Activated naive CD8-positive, alpha-beta T cell treated with anti-CD3 and anti-CD28 coated beads, Interleukin-2, amount 50 U/mL, for 16 hours (primary cell): ENCODE measurements at places on chromosomes 13 and 19.
A peak's percentile ranks its signal among the peaks of the same experiment; 100 is the strongest.

DNA sequence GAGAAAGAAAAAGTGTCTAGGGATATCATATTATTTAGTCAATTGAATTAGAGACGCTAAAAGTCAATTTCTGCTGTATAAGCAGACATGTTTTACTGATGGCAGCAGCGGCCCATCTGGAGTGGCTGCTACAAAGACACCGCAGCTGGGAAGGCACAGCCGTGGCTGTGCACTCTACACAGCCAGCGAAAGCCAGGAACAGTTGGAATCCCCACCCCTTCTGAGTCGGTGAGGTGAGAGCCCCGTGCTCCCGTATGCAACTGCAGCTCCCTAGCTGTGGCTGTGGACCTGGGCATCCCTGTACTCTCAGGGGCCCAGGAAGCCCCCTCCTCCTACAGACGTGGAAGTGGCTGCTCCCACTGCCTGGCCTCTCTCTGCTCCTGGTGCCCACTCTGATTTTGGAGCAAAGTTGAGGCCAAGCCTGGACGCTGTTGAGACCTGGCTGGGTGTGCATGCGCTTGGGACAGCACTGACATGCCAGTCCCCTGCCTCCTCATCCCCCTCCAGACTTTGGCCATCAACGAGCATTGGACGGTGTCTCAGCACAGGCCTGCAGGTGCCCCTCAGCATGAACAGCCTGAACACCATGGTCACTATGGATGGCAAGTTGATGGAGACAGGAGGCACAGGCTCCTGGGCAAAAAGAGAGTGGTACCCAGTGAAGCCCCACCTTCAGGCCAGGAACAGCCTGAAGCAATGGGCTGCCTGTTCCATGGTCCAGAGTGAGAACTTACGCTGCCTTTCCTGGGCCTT is 944.0 kb upstream of the MIR17HG start:
- no peak for DNase-seq

GRCh38 chr13:59360108-59360507 is 803.6 kb downstream of the DIAPH3 start:
- DNase-seq: no peak

- no peak for DNase-seq
These were observed 207.8 kb downstream of the FOXO1 start for GRCh38 chr13:40458720-40458990.

DNA sequence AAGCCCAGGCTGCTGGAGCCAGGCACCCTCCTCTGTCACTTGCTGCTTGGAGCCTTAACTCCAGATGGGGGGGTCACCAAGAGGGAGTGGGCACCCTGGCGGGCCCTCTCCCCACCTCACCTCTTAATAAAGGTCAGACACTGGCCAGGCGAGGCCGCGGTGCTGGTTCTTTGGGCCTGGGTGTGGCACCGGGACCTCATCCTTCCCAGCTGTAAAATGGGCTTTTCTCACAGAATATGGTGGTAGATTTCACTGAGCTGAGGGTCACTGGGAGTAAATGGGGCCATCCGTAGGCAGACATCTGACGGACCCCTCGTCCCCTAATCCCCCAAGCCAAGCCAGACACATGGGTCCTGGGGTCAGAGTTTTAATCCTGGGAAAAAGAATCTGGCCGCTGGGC is 14.9 kb downstream of the STAP2 start:
- no peak for DNase-seq

GRCh38 chr13:31361673-31362072 is 161.9 kb downstream of the B3GLCT start:
- no peak for DNase-seq

DNA sequence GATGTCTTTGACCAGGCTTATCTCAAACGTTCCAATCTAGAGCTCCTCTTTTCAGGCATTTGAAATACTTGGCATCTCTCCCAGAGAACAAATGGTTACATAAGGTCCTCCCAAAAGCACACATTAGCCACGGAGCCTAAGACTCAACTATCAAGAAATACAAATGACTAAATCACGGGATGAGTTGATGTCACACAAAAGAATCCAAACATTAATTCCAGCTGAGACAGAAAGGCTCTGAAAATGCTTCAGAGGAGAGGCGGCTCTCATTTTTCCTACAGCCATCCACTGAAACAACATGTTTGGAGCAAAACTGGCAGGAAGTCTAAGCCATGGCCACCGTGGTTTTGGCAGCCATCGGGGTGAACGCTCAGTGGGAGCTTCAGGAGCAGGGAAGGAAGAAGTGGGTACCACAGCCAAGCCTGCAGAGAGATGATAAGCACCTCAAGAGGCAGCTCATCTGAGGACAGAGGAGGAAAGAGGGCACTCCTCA is 122.5 kb downstream of the STK24 start:
- DNase-seq: no peak

GRCh38 chr13:109160887-109161669 is 531.7 kb downstream of the MYO16 start:
- no peak for DNase-seq

- no peak for DNase-seq
These were observed 126.0 kb downstream of the FOXO1 start for GRCh38 chr13:40540328-40541044.

GRCh38 chr13:28137596-28137995 is 749 bp upstream of the PAN3 start:
- DNase-seq: no peak

DNA sequence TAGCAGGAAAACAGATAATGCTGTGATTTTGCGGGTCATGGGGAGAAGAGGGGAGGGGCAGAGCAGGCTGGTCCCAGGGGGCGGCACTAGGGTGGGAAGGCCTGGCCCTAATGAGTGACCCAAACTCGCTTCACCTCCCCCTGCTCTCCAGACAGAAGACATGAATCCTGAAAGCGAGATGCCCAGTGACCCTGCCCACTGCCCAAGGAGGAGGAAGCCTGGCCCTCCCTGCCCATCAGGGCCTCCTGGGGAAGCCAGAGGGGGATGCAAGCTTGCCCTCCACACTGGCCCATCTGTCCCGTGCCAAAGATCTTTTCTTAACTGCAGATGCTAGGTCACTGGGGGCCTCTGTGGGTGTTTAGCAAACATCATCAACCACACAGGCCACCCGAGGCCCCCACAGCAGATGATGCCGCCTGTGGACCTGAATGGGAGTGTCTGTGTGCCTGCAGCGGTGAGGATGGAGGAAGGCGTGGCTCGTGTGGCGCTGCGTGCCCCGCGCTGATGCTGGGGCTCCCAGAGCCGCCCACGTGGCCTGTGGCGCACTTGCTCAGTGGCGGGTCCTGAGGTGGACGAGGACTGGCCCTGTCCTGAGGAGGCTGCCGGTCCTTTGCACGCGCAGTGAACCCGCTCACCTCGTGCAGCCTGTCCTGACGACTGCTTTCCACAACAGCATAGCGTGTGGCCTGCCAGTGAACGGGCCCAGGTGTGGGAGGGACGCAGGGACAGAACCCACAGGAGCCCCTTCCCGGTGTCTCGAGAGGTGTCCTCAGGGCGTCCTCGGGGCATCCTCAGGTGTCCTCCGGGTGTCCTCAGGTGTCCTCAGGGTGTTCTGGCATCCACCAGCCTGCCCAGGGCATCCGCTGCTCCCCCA is 80.5 kb upstream of the MCF2L start:
- DNase-seq: no peak

DNA sequence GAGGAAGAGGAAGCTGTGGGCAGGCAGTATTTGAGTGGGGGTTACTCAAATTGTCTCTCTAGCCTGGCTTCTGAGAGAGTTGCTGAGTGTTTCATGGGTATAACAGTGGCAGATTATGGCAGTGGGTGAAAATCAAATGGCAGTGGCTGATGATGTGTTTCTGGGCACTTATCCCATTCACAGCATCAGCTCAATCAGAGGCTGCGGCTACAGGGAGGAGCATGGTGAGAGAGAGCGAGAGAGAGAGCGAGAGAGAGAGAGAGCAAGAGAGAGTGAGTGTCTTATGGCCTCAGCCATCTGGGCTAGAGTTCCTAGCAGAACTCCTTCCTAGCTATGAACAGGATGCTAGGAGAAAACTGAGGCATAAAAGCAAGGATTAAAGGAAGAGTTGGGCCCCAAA is 178.9 kb downstream of the OLFM4 start:
- no peak for DNase-seq

GRCh38 chr19:31160336-31160926 is 188.8 kb downstream of the TSHZ3 start:
- no peak for DNase-seq

DNA sequence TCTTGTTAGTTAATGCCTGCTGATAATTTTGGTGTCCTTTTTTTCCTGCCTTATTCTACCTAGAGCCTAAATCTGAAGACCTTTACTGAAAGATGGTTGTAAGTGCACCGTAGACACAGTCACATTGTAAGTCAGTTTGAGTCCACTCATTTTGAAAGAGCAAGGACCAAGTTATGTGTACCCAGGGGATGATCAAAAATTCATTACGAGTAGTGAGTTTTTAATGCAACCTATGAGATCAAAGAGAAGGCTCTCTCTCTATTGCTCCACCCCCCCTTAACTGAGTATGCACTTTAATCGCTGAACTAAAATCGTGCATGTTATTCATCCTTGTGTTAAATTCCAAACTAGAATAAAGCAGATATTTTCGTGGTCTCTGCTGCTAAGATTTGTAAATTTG is 1.8 kb downstream of the RAP2A start:
- no peak for DNase-seq

DNA sequence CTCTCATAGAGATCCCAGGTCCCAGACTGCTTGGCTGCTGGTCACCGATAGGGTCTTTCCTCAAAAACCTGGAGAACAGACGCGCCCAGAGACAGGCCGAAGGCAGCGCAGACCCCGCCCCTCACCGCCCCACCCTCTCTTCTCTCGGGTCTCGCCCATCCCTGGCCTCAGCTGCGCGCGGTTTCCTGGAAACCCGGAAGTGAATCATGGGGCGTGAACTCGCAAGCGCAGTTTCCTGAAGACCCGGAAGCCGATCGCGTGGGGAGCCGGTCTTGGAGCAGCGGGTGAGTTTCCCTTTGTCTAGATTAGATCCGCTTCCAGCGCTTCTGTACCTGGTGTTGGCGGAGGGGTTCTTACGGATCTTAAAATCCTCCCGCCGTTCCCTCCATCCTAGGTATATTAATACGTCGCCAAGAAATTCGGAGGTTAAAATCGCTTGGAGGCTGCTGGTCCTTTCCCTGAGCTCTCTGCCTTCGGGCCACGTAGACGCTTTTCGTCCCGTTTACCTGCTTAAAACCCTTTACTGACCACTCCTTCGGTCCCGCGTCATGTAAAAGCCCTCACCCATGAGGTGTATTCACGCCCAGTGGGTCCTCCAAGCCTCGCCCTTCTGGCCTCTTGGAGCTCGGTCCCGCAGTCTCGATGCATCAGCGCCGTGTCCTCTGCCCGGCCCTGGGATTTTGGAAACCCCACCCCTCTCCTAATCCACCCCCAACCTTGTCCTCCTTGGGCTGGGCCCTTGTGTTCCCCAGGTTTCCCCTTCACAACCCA is at the start of gene ZNF578:
TSS of gene ZNF578 (plus strand) at position 230 of the 771 bp plus-strand sequence. CDS start 48,293 bp downstream, outside the sequence.
- DNase-seq: peak; percentile 46

DNA sequence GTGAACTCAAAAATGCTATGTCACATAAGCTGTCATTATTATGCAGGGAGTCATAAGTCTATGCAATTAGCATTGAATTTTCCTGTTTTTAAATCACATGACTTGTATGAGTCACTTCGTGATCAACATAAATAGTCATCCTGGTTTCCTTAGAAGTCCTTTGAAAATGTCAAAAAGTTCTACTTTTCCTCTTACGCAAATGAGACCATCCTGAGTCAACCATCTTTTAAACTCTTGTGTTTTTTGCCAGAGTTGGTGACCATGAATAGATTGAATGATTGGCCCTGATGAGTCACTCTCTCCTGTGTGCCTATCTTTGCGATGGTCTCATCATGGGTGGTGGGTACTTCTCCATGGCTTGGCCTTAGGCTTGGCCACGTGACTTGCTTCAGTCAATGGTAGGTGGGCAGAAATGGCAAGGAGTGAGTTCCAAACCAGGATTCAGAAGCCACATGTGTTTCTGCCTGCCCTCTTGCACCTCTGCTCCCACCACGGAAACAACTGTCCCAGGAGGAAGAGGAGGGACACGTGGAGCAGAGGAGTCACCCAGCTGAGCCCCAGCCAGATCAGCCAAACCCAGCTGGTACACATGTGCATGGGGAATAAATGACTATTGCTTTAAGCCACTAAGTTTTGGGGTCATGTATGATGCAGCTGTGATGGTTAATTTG is 123.5 kb upstream of the CACNA1A start:
- no peak for DNase-seq

GRCh38 chr19:29121684-29122083 is 91.3 kb downstream of the UQCRFS1 start:
- no peak for DNase-seq

DNA sequence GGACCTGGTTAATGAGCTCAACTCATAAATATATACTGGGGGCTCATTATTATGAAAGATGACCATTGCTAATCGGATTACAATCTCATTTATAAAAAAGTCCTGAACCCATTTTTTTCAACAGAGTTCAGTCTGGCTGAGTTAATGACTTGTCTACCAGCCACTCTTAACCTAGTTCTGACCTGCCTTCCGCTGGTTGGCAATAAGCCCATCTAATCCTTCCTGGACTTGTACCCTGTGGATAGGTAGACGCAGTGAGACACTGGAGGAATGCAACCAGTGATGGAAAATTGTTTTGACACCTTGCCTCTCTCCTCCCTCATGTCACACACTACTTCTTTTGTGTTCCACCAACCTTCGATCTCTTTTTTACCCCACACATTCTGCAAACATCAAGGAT is 279.9 kb downstream of the FOXO1 start:
- no peak for DNase-seq

GRCh38 chr19:17855280-17856152 is 4.2 kb upstream of the RPL18A start:
- peak; percentile 82 for DNase-seq

GRCh38 chr13:50267917-50268316 is 252.7 kb downstream of the KCNRG start:
- no peak for DNase-seq

GRCh38 chr13:45792827-45793303 is 58.7 kb downstream of the SIAH3 start:
- DNase-seq: no peak

DNA sequence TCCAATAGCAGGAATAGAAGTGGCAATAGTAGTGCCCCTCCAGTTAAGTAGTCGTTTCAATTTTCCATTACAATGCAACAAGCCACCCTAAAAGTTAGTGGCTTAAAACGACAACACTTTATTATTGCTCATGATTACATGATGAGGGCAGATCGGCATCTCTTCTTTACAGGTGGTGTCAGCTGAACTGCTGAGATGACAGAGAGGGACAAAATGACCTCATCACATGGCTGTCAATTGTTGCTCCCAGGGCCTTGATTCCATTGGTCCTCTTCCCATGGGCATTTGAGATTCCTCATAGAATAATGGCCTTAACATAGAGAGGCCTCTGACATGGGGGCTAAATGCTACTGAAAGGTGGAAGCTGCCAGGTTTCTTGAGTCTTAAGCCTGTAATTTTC is 679.8 kb upstream of the KLHL1 start:
- DNase-seq: no peak

- DNase-seq: no peak
These were observed 665 bp downstream of the ZNF497 start for GRCh38 chr19:58361900-58362271.

DNA sequence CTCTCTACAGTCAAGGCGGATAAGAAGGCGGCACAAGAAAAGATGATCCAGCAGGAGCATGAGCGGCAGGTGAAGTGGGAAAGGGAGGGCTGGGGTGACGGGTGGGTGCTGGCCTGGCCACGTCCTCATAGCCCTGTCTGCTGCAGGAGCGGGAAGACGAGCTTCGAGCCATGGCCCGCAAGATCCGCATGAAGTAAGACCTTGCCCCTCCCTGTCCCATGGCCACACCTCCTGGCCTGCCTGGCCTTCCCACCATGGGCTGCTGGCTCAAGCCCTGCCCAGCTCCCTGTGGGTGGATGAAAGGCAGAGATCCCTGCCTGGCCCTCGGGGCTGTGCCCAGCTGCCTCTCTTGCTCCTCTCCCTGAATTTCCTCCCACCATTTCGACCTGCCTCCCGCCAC is 7.2 kb downstream of the ZNF296 start:
- no peak for DNase-seq

- DNase-seq: no peak
These were observed 1078.6 kb downstream of the UQCRFS1 start for GRCh38 chr19:28134311-28134710.
